Stimulated activated CD4-positive, alpha-beta T cell treated with anti-CD3 and anti-CD28 coated beads, Interleukin-1b, Interleukin-23, amount 100 ng/mL, for 24 hours (primary cell): ENCODE measurements at places on chromosomes 13 and 19.

GRCh38 chr19:32311371-32311770 lies 34.0 kb upstream of the ZNF507 start:
- no peak for DNase-seq

DNA sequence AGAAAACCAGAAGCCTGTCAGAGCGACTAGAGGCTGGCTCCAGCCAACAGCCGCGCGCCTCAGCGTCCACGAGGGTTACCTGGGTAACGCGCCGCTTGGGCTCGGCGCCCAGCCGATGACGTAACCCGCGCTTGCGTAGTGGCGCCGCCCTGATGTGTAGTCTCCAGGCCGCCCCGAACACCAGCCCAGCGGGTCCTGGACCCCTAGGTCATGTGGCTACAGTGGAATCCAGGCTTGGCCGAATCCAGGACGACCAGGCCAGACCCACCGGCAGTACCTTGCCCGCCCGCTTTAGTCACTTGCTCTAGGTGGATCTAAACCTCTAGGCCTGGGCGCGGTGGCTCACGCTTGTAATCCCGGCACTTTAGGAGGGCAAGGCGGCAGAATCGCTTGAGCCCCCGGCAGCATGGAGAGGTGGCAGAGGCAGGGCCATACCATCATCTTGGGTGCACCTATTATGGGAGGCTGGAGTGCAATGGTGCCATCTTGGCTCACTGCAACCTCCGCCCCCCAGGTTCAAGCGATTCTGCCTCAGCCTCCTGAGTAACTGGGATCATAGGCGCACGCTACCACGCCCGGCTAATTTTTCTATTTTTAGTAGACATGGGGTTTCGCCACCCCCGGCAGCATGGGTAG lies 7.2 kb upstream of the ZNF606 start:
- DNase-seq, result peak; percentile 25

GRCh38 chr13:99991013-99991827 lies 9.6 kb downstream of the ZIC2 start:
- DNase-seq, result no peak

- no peak for DNase-seq
Measured at GRCh38 chr19:18764591-18765051, 26.5 kb downstream of the COMP start.

GRCh38 chr19:54156953-54157352 lies 2.6 kb downstream of the LENG1 start:
- DNase-seq, result no peak

DNA sequence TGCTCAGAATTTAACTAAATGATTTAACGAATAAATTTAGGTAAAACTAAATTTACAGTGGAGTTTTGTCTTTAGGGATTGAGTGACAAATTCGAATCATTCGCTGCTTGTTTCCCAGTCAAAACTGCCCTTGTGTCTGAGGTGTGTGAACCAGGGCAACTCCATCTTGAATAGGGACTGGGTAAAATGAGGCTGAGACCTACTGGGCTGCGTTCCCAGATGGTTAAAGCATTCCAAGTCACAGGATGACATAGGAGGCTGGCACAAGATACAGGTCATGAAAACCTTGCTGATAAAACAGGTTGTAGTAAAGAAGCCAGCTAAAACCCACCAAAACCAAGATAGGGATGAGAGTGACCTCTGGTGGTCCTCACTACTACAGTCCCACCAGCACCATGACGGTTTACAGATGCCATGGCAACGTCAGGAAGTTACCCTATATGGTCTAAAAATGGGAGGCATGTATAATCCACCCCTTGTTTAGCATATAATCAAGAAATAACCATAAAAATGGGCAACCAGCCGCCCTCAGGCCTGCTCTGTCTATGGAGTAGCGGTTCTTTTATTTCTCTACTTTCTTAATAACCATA lies 10.2 kb upstream of the ANKRD10 start:
- DNase-seq, result no peak

DNA sequence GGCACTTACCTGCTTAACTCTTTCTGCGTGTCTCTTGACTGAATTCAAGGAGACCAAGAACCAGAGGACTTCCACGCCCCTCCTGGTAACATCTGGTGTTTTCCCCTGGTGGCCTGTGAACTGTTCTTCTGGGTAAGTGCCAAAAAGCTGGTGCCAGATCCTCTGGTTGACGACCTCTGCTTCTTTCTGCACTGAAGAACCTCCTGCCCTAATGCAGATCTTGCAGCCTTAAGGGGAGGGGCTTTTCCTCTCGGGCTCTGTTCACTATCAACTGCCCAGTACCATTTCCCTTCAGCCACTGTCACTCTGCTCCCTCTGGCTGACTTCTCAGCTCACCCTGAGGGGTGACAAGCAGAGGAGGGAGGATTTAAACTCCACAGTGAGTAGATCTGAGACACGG lies 6.1 kb upstream of the ERVV-1 start:
- DNase-seq, result no peak

DNA sequence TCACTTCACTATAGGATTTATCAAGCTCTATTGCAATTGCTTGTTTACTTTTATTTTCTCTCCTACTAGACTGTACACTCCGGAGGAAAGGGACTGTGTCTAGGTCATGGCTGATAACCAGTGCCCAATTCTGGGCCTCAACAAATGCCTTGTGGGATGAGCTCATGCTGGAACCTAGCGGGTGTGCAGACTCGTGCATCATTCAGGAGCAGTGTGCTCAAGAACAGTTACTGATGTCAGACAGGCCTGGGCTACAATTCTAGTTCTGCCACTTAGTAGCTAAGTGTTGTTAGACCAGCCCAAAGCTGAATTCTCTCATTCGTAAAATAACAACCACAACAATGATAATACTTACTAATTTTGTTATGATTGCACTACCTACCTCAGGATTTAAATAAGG lies 95.4 kb downstream of the CYSLTR2 start:
- DNase-seq, result no peak

DNA sequence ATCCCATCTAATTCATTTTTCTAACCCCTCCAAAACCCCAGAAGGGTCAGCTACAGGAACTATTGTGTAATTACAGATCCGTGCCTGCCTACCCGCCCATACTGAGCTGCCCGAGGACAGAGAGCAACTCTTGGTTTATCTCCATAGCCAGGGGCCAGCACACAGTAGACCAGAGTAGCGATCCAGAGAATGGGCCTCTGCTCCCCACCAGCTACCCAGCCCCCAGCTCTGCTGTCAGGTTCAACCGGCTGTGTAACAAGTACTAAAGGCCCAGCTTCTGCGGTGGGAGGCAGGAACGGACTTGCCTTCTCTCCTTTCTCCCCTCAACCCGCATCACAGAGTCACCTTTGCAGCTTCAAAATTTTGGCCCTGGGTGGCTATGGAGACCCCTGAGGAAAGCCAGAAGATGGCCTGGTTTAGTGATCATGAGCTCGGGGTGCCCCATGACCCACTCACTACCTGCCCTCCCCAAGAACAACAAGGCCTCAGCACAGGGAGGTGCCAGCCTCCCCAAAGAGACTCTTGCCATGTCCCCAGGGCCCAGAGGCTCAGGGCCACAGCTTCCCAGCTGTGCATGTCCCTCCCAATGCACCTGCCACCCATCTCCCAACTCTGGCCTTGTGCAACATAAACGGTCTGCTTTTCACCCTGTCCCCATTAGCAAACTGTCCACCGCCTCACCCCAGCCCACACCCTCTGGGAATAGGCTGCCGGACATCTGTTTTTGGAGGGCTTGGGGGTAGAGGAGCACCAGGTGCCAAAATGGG lies 5.7 kb downstream of the CALM3 start:
- DNase-seq, result no peak

- no peak for DNase-seq
Measured at GRCh38 chr13:23447927-23448326, 14.4 kb upstream of the SACS start.

- DNase-seq, result no peak
Measured at GRCh38 chr19:19134687-19135158, 3.6 kb downstream of the TMEM161A start.

DNA sequence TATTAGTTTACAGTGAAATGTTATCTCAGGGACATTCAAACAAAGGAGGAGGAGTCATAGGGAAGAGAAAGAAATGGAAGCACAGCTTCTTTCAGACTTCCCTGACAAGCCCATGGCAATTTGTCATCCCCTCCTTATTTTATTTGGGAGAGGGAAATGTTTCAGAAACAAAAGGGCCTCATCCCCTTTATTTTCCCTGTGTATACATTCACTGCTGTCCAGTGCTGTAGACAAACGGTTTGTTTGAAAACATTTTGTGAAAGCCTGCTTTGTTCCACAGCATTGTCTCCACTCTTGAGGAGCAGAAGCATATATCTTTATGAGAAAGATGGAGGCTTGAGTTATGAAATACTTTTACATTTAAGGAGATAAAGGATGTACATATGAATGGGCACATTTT lies 12.3 kb downstream of the ZNF460 start:
- DNase-seq, result no peak

GRCh38 chr19:51508059-51508733 lies 6.6 kb upstream of the SIGLEC12 start:
- DNase-seq, result no peak

DNA sequence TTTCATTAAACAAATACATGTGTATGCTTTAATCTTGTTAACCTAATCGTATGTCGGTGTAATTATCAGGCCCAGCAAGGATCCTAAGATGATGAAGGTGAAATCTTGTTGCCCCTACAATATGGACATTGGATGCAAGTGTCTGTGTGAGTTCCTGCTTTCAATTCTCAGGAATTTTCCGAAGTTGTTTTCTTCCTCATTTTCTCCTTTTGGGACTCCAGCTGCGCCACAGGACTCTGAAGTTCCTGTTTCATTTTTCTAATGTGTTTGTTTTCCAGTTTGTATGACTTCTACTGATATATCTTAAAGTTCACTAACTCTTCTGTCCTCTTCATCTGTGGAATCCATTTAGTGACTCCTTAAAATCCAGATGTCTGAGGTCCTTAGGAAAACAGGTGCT lies 11.9 kb upstream of the OR7D2 start:
- DNase-seq, result no peak

DNA sequence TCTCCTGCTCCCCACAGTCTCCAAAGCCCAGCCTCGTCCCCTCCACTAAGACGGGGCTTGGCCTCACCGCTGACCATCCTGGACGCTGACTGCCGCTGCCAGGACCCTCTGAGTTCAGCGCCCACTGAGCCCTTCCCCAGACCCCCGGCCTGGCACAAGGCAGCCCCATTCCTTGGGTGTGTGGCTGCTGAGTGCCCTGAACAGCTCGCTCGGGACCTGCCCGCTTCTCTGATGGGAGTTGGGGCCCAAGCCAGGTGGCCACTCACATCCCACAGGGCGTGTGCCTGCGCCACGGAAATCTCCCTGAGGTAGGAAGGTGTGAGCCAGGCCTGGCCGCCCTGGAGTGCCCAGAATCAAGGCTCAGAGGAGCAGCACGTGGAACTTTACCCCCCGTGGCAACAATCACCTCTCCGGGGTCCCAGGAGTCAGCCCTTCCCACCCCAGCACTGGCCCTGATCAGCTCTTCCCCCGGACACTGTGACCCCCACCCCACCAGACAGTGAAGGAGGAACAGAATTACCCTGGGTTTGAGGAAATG lies 20.8 kb downstream of the C13orf46 start:
- no peak for DNase-seq

GRCh38 chr19:7506385-7507328 lies 9.2 kb upstream of the ZNF358 start:
- DNase-seq, result no peak

- DNase-seq, result no peak
Measured at GRCh38 chr19:19068659-19069654, 5.2 kb downstream of the SLC25A42 start.

- no peak for DNase-seq
Measured at GRCh38 chr13:50990818-50991506, 81.4 kb downstream of the RNASEH2B start.

DNA sequence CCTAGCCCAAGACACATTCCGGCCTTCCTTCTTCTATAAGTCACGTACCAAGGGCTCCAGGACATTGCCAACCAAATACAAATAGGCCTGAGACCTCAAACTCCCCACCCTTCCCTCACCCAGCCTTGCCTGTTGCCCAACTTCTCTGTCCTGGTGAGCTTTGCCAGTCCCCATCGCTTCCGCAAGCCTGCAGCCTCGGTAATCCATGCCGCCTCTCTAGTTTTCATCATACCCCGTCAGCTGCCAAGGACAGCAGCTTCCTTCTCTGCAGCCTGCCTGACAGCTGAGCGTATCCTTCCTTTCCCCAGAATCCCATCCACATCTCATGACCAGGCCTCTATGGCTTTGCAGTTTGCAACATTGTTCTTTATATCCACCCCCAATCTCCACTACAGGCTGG lies 36.6 kb upstream of the POMP start:
- no peak for DNase-seq

DNA sequence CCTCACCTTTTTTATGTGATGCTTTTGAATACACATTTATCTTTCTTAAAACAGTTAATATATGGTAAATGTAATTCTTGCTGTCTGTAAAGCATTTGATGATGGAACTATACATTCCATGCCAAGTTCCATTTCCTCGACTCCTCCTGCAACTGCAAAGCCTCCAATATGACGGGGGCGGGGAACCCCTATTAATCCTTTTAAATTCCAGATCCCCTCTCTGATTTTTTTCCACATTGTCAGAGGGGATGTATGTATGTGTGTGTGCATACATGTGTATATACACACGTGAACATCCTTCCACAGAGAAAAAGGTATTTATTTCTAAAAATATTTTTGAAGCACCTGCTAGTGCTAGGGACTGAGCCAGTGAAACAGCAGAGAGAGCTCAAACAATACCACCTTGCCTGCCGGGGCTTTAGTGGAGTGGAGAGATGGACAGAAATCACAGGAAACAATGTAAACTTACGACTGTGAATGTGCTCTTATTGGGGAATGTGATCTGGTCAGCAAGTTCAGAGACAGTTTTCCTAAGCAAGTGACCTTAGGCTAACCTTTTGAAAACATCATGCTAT lies 25.3 kb upstream of the MAB21L1 start:
- no peak for DNase-seq

DNA sequence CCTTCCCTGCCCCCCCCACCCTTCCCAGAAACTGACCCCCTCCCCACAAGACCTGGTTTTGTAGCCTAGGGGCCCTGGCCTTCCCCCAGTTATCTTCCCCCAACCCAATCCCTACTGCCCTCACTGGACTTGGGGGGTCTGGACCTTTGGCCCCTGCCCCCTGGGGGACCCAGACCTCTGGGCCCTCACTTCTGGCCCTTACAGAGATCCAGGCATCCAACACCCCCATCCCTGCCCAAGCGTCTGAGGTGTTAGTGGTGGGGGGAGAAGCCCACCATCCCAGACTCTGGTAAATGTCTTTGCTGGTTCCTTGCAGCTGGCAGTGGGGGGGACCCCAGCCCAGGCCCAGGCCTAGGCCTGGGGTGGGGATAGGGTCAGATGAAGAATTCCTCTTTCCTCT lies 3.5 kb upstream of the ZNF428 start:
- DNase-seq, result no peak

- no peak for DNase-seq
Measured at GRCh38 chr19:23075031-23075733, 41.6 kb upstream of the ZNF730 start.

DNA sequence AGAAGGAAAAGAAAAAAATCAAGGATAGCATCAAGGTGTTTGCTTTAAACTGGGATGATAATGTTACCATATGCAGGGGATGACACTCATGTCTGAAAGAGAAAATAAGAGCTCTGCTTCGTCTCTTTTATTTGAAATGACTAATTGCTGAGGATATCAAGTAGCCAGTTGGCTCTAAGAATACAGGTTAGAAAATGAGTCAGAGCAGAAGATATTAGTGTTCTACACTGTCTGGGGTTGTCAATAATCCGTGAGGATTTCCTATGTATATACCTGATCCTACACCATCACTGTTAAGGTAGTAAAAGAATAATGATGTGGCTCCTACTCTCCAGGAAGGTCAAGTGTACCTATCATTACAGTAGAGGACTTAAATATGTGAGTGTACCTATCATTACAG lies 562.5 kb downstream of the GPC6 start:
- DNase-seq, result no peak
